Heart left ventricle (tissue), 16 donors: ENCODE measurements at places on chromosomes 3 and 15. TPM values are rescaled to one million over a fixed set of nuclear protein-coding genes. Genes with fewer than 3 reads are reported as not detected.
A peak's percentile ranks its signal among the peaks of the same experiment; 100 is the strongest.

DNA sequence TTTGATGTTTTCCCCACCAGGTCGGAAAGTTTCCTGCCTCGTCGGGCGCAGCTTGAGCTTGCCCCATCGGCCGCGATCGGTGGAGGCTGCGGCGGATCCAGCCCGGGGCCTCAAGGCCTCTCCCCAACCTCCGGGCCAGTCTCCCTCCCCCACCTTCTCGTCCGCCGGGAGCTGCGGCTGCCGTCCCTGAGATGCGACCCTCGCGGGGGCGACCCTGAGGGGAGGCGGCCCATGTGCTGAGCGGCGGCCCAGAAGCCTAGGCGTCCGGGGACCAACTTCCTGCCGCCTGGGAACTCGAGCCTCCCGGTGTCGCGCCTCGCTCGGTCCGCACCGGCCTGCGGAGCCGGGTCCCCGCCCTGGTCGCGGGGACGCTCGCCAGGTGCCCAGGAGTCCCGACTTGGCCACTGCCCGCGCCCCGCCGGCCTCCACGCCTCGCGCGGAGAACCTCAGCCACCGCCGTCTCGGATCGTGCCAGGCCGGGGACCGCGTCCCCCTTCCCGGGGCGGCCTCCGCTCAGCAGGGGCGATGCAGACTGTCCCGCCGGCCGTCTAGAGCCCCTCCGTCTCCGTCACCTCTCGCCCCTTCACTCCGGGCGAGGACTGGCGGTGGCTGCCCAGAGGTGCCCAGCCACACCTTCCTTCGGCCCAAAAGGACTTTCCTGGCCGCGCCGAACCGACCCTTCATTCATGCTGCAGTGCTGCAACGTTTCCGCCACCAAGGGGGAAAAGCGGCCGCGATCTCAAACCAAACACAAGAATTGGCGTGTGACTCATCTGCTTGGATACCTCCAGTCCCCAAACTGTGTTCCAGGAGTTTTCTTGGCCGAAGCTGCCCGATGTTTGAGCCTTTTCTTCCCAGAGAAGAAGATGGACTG, 656 bp downstream of the SLMAP start:
- DNase-seq, result peak; percentile 74

- DNase-seq, result no peak
These were observed 22.6 kb downstream of the MNS1 start for GRCh38 chr15:56442354-56442753.

DNA sequence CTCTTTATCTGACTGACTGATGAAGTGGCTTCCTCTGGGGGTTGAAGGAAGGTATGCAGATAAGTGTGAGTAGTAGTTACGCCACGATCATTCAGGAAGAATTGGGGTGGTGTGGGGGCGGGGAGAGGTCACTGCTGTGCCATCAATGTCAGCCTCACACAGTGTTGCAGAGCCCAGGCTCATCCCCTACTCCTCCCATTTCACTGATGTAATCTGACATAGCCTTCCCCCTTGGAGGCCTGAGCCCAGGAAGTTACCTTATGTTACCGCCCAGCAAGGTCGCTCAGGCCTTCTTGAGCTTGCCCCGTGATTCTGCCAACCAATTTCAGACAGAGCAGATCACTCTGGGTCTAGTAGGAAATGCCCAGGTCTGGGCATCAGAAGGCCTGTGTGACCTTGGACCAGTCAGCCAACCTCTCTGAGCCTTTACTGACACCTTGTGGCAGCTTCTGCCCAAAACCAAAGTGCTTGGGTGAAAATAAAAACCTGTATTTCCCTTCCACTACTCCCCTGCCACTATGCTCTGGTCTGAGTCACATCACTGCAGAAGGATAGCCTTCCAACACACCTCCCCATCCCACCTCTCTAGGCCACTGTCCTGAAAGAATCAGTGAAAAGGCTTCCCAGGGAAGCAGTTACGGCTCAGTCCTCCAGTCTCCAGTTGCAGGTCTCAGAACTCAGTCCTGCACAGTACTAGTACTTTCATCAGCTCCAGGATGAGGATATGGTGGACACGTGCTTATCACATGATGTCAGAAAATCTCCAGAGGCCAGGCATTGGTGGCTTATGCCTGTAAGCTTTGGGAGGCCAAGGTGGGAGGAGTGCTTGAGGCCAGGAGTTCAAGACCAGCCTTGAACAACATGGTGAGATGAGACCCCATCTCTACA, 28.1 kb upstream of the INSYN1 start:
- no peak for DNase-seq

DNA sequence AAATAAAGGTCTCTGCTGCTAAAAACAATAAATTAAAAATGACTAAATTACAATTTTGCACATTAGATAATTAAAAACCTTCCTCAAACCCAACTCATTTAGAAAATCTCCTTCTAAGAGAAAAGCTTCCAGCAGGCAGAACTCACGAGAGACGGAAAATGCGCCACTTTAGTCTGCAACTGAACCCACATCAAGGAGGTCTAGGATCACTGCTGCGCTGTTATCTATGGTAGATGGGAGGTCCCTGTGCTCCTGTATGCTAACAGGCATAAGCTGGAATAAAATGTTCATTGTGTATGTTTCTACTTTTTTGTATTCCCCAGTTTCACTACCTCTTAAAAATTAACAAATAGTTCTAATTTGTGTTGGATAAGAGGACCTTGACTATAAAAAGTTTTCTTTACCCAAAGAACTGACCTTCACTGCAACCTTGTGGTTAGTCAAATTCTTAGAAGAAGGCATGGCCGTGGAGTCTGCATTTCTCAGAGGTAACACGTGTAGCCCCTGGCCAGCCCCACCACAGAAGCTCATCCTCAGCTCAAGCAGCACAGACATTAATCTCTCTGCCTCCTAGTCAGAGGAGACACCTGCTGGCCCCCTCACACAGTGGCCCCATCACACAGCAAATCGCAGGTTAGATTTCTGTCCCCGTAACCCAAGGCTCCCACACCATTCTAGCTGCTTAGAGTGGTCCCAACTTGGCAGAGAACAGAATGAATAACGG, 22.3 kb downstream of the STIMATE start:
- no peak for DNase-seq

DNA sequence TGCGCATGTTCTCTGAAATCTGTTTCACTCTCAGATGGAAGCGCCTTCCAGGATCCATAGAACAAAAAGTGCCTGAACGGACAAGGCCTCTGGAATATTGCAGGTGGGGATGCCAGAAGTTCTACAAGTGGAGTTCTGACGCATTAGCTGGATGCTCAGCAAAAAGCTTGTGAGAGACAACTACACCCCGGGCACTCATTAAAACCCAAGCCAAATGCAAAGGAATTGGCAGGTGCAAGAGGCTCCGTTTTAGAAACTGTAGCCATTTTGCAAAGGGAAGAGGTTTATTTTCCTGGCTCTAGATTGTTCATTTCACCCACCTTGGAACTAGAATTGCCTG, 35.2 kb upstream of the SLC24A5 start:
- no peak for DNase-seq

DNA sequence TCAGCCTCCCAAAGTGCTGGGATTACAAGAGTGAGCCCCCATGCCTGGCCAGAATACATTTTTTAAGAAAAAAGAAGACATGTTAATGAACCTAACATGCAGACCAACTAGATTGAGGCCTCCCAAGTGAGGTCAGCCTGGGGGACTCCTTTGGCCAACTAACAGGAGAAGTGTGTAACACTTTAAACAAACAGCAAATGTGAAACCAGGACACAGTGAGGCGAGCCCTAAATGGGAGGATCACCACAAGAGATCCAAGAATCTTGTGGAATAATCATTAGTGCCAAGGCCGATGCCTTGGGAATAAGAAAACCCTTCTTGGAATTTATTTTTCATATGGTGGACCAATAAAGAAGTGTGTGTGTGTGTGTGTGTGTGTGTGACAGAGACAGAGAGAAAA, 73.9 kb downstream of the ATP10A start:
- DNase-seq, result no peak

Gene MORC1
- total RNA-seq, result not detected

Gene SV2B
- 0.63 TPM for total RNA-seq
